ENCODE measurements at places on chromosomes 1 and 21.

GRCh38 chr1:171206978-171207355 lies 21.9 kb downstream of the FMO2 start:
- DNase-seq: no peak

DNA sequence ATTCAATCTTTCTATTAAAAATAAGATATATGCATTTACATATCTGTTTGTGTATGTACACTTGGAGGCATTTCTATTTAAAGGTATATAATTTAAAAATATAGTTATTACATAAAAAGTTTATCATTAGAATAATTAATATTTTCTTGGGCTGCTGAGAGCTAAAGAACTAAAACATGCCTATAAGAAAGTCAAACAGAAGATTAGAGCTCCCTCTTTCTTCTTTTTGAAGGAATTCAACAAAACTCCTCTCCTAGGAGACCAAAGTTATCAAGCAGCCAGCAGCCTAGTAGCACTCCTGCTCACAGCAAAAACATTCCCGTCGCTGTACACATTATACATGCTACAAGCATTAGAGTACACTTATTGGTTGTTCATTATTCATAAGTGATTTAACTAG lies 216.4 kb downstream of the VAV3 start:
- no peak for DNase-seq

DNA sequence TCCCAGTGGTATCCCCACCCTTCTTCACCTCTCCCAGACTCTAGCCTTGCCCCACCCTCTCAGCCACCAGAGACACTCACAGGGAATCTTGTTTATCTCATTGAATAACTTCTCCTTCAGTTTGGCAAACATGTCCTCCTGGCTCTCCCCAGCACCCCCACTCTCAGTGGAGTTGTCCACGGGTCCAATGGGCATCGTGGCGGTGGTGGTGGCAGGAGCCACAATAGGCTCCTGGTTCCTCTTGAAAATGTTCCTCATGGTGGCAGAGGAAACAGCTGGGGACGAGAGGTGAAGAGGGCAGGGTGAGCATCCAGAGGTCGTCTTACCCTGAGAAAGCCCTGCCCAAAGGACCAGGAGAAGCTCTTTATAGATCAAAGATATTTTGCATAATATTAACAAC lies 104.7 kb downstream of the SYT2 start:
- no peak for DNase-seq

DNA sequence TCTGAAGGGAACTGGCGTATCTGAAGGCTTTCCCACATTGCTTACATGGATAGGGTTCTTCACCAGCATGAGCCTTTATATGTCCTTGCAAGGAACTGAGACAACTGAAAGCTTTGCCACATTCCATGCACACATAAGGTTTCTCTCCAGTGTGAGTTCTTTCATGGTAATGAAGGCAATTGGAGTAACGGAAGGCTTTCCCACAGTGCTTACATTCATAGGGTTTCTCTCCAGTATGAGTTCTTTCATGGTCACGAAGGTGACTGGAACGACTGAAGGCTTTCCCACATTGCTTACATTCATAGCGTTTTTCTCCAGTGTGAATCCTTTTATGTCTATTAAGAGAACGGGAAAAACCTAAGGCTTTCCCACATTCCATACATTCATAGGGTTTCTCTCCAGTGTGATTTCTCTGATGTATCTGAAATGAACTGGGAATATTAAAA lies 15.0 kb downstream of the ZNF124 start:
- DNase-seq: no peak

- no peak for DNase-seq
Observed at GRCh38 chr1:185293967-185294542, 23.0 kb downstream of the IVNS1ABP start.

DNA sequence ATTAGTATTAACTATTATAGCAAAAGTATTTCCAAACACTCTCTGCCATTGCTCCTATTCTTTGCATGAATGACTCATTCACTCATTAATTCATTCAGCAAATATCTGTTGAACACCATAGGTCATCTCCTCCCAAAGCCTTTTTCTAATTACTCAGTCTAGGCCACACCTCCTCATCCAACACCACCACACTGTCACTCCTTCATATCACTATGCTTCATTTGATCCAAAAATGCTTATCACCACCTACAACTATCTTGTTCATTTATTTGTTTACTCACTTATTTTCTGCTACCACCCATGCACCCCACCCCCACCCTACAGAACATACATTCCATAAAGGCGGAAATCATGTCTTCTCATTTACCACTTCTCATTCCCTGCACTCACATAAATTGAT lies 94.4 kb upstream of the TNFSF4 start:
- DNase-seq: no peak

GRCh38 chr21:33874161-33874560 lies 41.4 kb downstream of the ATP5PO start:
- no peak for DNase-seq

GRCh38 chr1:164337885-164338284 lies 221.1 kb upstream of the PBX1 start:
- no peak for DNase-seq

- no peak for DNase-seq
Observed at GRCh38 chr1:47424336-47424982, 8.4 kb downstream of the FOXE3 start.

DNA sequence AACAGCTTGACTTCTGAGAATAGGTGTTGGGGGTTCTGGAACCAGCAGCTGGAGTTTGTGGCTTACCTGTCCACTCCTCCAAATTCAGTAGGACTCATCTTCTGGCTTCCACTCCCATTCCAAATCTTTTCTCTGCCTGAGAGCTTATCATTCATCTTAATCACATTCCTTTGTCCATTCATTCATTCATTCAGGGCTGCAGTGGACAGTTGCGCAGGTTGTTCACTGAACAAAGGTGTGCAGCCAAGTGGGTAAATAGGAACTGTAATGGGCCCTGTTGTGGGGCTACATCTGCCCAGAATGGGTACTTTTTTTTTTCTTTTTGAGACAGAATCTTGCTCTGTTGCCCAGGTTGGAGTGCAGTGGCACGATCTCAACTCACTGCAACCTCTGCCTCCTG lies 3.4 kb upstream of the HSPG2 start:
- no peak for DNase-seq

DNA sequence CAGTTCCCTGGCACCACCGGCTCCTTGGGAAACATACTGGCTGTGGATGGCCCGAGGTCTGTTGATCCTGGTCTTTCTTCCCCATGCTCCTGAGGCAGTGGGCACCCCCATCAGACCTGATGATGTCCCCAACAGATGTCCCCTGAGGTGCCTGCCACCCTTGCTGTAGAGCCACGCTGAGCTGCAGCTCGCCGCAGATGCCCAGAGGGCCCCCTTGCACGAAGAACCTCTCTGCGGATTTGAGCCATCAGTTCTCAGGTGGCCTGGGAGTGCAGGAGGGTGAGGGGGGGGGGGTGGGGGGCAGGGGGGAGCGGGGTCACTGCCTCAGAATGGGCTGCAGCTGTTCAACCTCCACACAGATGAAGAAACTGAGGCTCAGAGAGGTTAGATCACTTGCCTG lies 60.9 kb downstream of the GLIS1 start:
- no peak for DNase-seq

GRCh38 chr1:10663678-10664035 lies 132.8 kb downstream of the CASZ1 start:
- DNase-seq: no peak

GRCh38 chr1:223765036-223765718 lies 52.8 kb downstream of the CAPN2 start:
- DNase-seq: no peak

GRCh38 chr1:15727021-15727420 lies 9.0 kb upstream of the SLC25A34 start:
- no peak for DNase-seq

DNA sequence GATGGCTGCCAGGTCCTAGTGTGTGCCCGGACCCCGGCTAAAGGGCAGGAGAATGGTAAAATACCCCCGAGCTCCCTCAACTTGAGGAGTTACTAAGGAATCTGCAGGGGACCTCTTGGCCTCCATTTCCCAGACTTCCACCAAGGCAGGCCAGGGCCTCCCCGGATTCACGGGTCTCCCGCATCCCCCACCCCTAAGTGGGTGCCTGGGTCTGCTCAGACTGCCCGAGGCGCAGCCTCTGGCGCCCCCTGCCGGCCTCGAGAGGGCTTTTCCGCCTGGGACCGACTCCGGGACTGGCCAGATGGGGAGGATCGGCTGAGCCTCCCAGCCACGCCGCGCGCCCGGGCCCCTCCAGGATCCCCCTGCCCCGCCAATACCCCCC lies 1.7 kb downstream of the PLEKHG5 start:
- no peak for DNase-seq

DNA sequence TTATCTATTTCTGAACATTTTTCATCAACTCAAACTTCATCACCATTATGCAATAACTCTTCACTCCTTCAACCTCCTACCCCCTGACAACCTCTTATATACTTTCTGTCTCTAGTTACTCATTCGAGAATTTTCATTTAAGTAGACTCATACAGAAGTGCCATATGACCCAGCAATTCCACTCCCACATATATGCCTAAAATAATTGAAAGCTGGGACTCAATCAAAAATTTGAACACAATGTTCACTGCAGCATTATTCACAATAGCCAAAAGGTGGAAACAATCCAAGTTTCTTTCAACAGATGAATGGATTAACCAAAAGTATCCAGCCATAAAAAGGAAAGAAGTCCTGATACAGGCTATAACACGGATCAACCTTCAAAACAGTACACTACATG lies 24.1 kb downstream of the COL11A1 start:
- no peak for DNase-seq

GRCh38 chr1:88341447-88341846 lies 342.6 kb upstream of the PKN2 start:
- DNase-seq: no peak

- no peak for DNase-seq
Observed at GRCh38 chr1:154759793-154760192, 110.3 kb downstream of the KCNN3 start.

GRCh38 chr1:12179111-12179519 lies 12.3 kb downstream of the TNFRSF1B start:
- DNase-seq: no peak

DNA sequence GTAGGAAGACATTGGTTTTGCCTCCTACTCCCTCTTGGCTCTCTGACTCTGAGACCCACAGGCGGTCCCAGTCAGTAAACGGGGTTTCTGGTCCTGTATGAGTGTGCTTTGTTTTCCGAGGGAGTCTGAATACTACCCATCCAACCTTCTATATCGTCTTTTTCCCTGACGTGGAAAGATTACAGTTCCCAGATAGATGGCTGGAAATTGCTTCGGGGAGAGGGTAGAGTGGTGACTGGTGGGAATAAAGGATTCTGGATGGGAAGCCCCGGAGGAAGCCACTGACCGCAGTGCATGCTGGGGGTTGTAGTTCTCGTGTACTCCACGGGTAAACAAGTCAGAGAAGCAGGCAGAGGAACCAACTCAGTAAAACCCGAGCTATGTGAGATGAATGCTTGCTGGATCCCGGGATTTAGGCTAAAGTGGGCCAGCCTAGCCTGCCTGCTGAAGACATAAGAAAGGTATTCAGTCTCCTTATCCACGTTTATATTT lies 66.2 kb upstream of the IRF2BP2 start:
- DNase-seq: no peak

DNA sequence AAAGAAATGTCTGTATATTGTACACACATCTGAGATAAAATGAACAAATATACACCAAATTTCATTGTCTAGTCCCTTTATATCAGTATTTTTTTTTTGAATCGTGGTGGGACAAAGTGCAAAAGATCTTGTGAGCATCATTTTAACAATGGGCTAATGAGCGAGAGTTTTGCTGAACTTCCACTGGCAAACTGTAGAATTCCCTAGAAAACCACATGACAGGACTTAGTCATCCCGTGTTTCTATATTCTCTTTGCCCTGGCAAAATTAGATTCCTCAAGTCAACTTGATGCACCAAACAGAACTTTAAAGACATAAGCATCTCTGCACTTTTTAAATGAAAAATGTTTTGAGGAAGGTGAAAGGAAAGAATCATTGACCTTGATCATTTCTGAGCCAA lies 488.2 kb upstream of the PTBP2 start:
- no peak for DNase-seq

GRCh38 chr1:86993269-86993985 lies 79.0 kb downstream of the HS2ST1 start:
- DNase-seq: no peak

DNA sequence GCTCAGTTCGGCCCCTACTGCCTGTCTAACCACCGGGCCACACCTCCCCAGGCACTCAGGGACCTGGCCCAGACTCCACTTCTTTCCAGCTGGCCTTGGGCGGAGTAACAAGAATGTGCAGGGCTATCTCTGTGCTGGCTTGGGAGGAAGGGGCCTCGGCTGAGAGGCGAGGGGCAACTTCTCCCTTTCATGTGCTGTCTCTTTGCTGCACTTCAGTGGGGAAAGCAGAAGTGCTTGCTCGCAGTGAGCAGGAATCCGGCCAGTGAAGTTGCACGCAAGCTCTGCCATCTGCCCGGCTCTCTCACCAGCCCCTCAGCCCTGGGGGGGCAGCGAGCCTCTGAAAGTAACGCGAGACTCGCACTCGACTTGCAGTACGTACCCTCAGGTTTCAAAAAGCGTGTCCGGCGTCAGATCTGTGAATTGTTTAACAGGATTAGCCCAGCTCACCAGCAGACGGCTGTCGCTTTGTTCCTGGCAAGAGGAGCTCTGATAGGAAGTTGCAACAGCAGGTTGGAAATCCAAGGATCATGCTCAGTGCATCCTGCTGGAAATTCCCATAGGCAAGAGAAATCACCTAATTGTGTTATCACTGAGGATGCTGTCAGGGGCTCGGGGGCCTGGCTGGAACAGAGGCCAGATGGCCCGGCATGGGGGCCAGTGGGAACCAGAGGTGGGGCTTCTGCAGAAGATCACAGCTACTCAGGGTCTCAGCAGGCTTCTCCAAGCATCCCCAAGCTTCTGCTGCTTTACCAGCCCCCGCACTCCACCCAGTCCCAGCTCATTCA lies 221.1 kb downstream of the NPHP4 start:
- no peak for DNase-seq

GRCh38 chr1:29786791-29787732 lies 550.7 kb downstream of the PTPRU start:
- DNase-seq: no peak

GRCh38 chr1:157105298-157105987 lies 5.8 kb upstream of the ETV3L start:
- no peak for DNase-seq

DNA sequence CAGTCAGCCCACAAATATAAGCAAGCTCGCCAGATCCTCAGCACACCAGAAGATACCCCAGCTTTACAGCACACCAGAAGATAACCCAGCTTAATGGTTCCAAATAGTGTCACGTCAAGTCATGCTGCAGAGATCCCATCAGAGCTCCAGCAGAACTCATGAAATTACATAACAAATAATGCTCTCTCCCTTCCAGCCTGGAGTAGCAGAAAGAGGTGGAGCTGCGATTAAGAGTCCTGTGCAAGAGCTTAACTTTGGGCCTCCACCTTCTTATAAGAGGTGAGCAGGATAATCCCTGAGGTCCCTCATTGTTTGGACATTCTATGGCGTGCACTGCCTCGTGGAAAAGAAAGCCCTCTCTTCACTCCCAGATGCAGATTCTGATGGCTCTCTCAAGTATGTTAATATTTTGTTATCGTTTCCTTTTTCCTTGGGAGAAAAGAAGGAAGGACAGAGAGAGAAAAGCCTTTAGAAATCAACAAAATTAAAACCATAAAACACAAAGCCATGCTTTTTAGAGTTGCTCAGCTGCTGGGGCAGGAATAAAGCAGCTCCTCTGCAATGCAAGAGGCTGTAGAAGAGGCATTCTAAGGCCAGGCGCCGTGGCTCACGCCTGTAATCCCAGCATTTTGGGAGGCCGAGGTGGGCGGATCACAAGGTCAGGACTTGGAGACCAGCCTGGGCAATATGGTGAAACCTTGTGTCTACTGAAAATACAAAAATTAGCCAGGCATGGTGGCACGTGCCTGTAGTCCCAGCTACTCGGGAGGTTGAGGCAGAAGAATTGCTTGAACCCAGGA lies 59.1 kb downstream of the GLUL start:
- DNase-seq: no peak
